ENCODE measurements at places on chromosomes 5 and 9. TPM values are rescaled to one million over a fixed set of nuclear protein-coding genes. Genes with fewer than 3 reads are reported as not detected.

The DOCK8 gene
- under 0.01 TPM for total RNA-seq

The PCDHA12 gene
- total RNA-seq = 0.36 TPM

The ACTBL2 gene
- not detected for total RNA-seq

The PTGDS gene
- 57.9 TPM for total RNA-seq

The HBEGF gene
- total RNA-seq = 2.5 TPM

GRCh38 chr9:122348288-122348777, 22.5 kb upstream of the PTGS1 start:
- no peak overlapping the region for H3K4me3 ChIP-seq
- H3K4me1 ChIP-seq = peaks cover 3% of the 10 kb centered on the region

DNA sequence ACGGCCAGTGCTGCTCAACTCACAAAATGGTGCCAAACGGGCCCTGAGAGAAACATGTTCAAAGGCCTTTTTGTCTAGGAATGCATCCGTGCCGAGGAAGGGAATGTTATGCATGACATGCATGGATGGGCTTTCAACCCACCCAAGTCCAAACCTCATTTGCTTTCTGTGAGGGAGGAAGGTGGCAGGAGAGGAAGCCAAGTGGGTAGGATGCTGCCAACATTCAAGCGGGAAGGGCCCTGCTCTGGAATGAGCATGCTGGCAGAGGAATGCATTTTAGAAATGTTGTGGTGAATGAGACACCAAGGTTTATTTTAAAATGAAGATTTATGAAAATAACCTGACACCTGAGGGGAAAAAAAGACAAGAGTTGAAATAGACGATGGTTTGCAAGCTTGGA, 479.1 kb downstream of the CCDC171 start:
- no peaks in the 10 kb centered on the region for H3K36me3 ChIP-seq
- peaks cover 57% of the 10 kb centered on the region for H3K4me1 ChIP-seq
- H3K27me3 ChIP-seq = no peaks in the 10 kb centered on the region
- H3K4me3 ChIP-seq = no peak overlapping the region

DNA sequence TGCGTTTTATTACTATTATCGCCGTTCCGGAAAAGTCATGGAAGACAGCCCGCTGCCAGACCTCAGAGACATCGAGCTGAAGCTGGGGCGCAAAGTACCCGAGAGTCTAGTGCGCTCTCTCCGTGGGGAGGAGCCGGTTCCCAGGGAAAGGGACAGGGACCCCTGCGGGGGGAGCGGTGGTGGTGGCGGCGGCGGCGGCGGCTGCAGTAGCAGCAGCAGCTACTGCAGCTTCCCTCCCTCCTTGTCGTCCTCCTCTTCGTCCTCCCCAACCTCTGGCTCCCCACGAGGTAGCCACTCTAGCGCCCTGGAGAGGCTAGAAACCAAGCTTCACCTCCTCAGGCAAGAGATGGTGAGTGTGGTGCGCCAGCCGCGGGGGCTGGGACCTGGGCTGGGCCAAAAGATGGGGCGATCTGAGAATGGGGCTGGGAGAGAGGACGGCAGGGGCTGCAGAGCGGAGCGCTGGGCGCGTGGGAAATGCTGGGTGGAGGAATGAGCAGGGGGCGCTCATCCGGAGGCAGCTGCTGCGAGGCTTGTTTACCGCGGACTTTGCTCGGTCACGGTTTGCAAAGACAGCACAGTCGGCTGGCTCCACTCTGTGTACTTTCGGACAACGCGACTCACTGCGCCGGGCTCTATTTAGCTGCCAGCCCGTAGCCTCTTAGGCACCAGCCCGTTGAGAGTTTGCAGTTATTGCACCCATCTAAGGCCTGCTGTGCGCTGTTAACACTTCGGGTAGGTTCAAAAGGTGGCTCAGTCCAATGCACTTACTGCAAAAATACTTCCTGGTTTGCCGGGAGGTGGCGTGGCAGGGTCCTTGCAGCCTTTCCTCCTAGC, 1.1 kb downstream of the LURAP1L start:
- H3K27ac ChIP-seq = peak overlapping the region; percentile 88
- peak; percentile 93 for DNase-seq
- H3K36me3 ChIP-seq = peaks cover 6% of the 10 kb centered on the region
- H3K27me3 ChIP-seq = no peaks in the 10 kb centered on the region
- peak overlapping the region; percentile 90 for H3K4me3 ChIP-seq

DNA sequence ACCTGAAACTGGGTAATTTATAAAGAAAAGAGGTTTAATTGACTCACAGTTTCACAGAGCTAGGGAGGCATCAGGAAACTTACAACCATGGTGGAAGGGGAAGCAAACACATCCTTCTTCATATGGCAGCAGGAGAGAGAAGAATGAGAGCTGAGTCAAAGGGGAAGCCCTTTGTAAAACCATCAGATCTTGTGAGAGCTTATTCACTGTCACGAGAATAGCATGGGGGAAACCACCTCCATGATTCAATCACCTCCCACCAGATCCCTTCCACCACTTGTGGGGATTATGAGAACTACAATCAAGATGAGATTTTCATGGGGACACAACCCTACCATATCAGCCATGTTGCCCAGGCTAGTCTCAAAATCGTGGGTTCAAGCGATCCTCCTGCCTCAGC, 143.4 kb downstream of the FGF18 start:
- peaks cover 4% of the 10 kb centered on the region for H3K27me3 ChIP-seq
- H3K27ac ChIP-seq = no peak overlapping the region
- H3K4me3 ChIP-seq = no peak overlapping the region
- DNase-seq = no peak

DNA sequence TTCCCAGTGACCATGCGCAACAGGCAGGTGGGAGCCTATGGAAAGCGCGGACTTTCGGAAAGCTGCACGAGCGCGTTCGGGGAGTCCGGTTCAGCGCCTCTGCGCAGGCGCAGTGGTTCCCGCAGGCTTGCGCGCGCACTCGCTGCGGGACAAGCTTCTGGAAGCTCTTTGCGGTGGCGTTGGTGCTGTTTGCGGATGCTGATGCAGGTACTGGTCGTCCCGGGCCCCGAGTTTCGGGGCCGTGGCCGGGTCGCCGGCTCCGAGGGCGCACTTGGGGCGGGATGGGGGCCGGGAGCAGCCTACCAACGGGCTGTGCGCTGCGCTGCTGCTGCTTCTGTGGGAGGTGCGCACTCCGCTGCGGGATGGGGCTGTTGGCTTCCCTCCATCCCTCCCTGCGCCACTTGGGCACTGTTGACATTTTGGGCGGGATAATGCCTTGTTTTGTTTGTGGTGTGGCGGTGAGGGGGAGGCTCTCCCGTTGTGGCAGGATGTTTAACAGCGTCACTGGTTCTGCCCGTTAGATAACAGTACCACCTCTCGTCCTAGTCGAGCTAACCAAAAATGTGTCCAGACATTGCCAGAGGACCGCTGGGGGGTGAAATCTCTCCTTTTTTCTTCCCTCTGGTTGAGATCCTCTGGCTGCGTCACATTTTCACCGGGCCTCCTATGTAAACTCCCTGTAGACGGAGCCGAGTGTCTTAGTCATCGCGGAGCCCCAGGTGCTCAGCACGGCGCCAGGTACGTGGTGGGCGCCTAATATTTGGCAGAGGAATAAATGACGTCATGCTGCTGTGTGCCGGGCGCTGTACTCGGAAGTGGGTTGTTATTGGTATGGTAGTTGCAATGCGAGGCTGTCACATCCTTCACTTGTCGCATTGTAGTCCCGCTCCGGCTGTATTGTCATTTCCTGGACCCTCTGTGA, at the start of gene ZNF483:
ZNF483 (plus strand) TSS at position 124 of the 922 bp plus-strand sequence. CDS start 2,217 bp downstream, outside the sequence.
- H3K27ac ChIP-seq = peak within 1 kb of the TSS; percentile 11
- H3K36me3 ChIP-seq = no peaks in the 10 kb centered on the region
- peaks cover 13% of the 10 kb centered on the region for H3K4me1 ChIP-seq
- DNase-seq = peak; percentile 94

DNA sequence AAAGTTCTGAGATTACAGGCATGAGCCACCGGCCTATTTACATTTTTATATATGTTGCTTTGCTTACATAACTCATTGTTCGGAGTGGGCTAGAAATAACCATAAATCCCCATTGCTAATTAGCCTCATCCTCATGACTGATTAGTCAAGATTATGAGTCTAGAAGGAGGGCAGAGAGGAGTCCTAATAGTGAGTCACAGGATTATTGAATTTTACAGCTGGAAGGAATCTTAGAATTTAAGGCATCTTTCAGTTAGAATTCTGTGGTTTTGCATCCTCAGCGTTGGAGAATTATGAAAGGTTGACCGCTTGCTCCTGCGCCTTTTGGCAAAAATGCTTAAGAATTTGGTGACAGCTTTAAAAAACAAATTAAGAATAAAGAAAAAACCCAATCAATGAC, 2.6 kb upstream of the PBX3 start:
- no peaks in the 10 kb centered on the region for H3K27me3 ChIP-seq
- H3K4me1 ChIP-seq = peaks cover 29% of the 10 kb centered on the region
- peak; percentile 92 for DNase-seq
- H3K36me3 ChIP-seq = no peaks in the 10 kb centered on the region
- H3K4me3 ChIP-seq = peak overlapping the region; percentile 78

DNA sequence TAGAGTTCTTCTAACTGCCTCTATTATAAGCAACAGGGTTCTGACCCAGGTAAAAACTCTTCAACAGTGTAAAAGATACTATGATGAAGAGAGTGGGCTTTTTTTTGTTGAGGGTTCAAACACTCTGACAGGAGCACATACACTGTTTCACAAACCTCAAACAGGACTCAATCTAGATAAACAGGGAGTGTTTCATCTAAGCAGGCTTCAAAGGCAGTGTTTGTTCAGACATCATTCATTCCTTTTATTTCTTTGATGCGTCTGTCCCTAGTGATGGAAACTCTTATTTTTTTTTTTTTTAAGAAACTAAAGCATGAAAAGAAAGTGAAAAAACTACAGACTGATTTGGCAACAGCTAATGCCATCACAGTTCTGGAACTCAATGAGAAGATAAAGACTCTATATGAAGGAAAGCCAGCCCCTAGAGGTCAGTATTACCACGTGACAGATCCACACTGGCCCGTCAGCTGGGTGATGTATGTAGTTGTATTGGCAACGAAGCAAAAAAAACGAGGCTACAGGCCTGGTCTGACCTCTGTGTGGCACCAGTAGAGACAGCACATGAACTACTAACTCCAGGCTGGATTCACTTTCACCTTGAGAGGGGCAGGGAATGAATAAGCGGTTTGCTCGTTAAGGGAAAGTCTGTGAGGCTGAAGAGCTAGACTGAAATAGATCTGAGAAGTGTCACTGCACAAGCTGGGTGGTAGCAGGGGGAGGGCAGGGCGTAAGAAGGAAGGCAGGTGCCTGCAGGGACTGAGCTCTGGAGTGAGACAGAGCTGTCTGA, 172.2 kb downstream of the CCDC192 start:
- no peak overlapping the region for H3K4me3 ChIP-seq
- no peaks in the 10 kb centered on the region for H3K36me3 ChIP-seq
- DNase-seq = peak; percentile 74
- peaks cover 12% of the 10 kb centered on the region for H3K4me1 ChIP-seq
- H3K27ac ChIP-seq = no peak overlapping the region

GRCh38 chr5:169273451-169273850, 27.5 kb downstream of the SLIT3 start:
- H3K36me3 ChIP-seq = no peaks in the 10 kb centered on the region
- no peak for DNase-seq
- H3K4me3 ChIP-seq = no peak overlapping the region
- H3K27me3 ChIP-seq = no peaks in the 10 kb centered on the region

- H3K36me3 ChIP-seq = no peaks in the 10 kb centered on the region
- no peaks in the 10 kb centered on the region for H3K4me1 ChIP-seq
- H3K4me3 ChIP-seq = no peak overlapping the region
- H3K27me3 ChIP-seq = no peaks in the 10 kb centered on the region
- no peak overlapping the region for H3K27ac ChIP-seq
Observed at GRCh38 chr5:175680463-175680862, 22.6 kb downstream of the HRH2 start.

- no peak for DNase-seq
- H3K27ac ChIP-seq = no peak overlapping the region
- no peaks in the 10 kb centered on the region for H3K36me3 ChIP-seq
- no peaks in the 10 kb centered on the region for H3K27me3 ChIP-seq
- no peaks in the 10 kb centered on the region for H3K4me1 ChIP-seq
- H3K4me3 ChIP-seq = no peak overlapping the region
Observed at GRCh38 chr9:95435074-95435728, 81.6 kb downstream of the PTCH1 start.

GRCh38 chr5:151262532-151262931, 9.5 kb downstream of the GM2A start:
- DNase-seq = no peak
- peaks cover 8% of the 10 kb centered on the region for H3K36me3 ChIP-seq
- H3K27me3 ChIP-seq = no peaks in the 10 kb centered on the region
- H3K4me1 ChIP-seq = peaks cover 9% of the 10 kb centered on the region

- peak overlapping the region; percentile 89 for H3K27ac ChIP-seq
- peaks cover 57% of the 10 kb centered on the region for H3K4me1 ChIP-seq
- peak; percentile 90 for DNase-seq
- H3K4me3 ChIP-seq = no peak overlapping the region
- H3K36me3 ChIP-seq = peaks cover 9% of the 10 kb centered on the region
Observed at GRCh38 chr9:94805585-94805984, 79.1 kb downstream of the AOPEP start.

DNA sequence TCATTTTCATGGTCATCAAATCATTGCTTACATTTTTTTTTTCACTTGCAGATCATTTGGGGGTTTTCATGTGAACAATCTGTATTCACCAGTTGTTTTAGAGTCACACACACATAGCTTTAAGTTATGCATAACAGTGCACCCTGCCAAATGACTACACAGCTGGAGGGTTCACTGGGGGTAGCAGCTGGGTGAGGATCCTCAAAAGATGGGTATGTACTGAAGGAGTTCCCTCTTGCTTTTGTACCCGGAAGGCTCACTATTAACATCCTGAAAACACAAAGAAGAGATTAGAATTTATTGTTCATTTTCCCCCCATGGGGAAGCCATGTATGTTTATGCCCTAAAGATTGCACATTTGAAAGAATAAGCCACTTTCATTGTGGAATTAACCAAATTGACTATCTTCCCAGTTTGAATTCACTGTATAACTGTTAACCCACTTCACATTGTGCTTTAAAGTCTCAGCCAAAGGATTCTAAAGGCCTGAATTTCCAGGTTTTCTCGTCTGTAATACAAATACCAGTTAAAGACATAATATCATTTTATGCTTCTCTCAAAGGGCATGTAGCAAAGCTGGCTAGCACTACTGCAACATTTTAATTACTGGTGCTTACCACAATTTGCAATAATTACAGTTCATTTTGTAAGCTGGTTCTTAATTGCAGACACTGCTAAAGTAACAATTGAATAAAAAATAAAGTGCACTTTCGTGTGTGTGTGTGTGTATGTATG, 466.4 kb upstream of the MEF2C start:
- no peak overlapping the region for H3K4me3 ChIP-seq
- DNase-seq = no peak
- H3K4me1 ChIP-seq = peaks cover 8% of the 10 kb centered on the region

- no peaks in the 10 kb centered on the region for H3K27me3 ChIP-seq
- H3K4me3 ChIP-seq = peak overlapping the region; percentile 74
- no peaks in the 10 kb centered on the region for H3K36me3 ChIP-seq
Observed at GRCh38 chr5:108749128-108749861, 1.6 kb downstream of the FER start.

DNA sequence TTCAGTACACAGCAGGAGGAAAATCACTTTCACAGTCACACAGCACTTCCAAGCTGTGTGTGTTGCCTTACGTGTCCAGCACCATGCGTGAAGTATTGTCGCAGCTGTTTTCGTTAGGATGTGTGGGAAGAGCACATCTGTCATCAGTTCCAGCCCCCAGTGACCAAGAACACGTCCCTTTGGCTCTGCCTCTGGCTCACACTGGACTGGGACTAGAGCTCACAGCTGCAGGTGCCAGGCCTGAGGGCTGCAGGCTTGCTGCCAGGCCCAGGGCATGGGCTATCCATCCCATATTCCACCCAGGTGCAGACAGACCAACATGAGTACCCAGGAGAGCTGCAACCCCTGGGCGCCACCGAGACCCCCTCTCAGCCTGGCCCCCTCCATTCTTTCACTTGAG, 60.5 kb upstream of the ANKRD33B start:
- H3K4me1 ChIP-seq = no peaks in the 10 kb centered on the region
- H3K36me3 ChIP-seq = no peaks in the 10 kb centered on the region
- no peaks in the 10 kb centered on the region for H3K27me3 ChIP-seq
- DNase-seq = no peak
- no peak overlapping the region for H3K4me3 ChIP-seq
